ENCODE measurements at places on chromosomes 7 and 10.

GRCh38 chr10:46560381-46560780 is 3.9 kb upstream of the GPRIN2 start:
- DNase-seq: peak; percentile 9

DNA sequence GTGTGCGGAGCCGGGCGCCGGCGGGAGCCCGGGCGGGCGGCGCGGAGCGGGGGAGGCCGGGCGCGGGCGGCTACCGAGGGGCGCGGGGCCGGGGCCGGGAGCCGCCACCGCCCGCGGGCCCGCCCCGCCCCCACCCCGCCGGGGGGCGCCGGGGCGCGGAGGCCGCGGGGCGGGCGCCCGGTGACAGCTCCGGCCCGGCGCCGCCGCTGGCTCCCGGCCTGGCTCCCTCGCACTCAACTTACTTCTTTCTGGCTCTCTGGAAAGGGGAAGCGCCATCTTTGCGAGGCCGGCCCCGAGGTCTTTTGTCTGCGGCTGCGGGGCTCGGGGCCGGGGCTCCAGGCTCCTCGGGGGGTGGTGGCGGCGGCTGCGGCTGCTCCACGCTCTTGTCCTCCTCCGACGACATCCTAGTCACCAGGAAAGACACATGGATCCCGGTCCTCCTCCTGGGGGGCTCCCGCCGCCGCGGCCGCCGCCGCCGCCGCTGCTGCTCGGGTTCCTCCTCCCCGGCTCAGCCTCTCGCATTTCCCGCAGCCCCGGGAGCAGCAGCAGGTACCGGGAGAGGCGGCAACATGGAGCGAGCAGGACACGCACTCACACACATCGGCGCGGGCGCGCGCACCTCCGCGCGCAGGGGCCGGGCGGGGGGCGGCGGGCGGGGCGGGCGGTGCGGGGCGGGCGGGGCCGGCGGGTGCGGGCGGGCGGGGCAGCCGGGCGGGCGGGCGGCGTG is at the start of gene KMT2C:
Gene KMT2C, minus strand, starts transcription at position 620 of the 727 bp plus-strand sequence. Its CDS starts 217 bp downstream, at position 403.
- DNase-seq: no peak

DNA sequence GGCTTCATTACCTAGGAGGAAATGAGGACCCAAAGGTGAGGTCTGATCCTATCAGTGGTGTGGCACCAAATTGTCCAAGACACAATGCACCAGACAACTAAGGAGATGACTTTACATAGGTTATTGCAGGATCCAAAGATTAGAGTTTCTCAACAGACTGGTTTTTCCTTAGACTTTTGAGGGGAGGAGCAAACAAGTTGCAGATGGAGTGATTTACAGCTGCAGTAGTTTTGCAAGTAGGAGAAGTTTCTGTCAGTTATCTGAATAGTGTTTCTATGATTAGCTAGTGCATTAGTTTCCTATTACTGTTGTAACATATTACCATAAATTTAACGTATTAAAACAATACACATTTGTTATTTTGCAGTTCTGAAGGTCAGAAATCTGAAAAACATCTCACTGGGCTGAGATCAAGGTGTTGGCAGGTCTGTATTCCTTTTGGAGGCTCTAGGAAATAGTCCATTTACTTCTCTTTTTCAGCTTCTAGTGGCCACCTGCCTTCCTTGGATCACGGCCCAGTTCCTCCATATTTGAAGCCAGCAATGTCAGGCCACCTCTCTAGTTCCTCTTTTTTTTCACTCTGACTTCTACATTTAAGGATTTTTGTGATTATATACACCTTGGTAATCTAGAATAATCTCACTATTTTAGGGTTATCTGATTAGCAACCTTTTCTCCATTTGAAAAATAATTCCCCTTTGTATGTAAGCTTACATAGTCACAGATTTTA is 994.9 kb downstream of the REEP3 start:
- DNase-seq: no peak

- DNase-seq: no peak
Observed at GRCh38 chr10:115727129-115727528, 545.9 kb downstream of the GFRA1 start.

GRCh38 chr10:44352316-44353127 is 32.4 kb downstream of the CXCL12 start:
- no peak for DNase-seq

- DNase-seq: no peak
Observed at GRCh38 chr10:23060918-23061317, 34.5 kb upstream of the MSRB2 start.

- no peak for DNase-seq
Observed at GRCh38 chr7:40717242-40717641, 582.4 kb downstream of the SUGCT start.

DNA sequence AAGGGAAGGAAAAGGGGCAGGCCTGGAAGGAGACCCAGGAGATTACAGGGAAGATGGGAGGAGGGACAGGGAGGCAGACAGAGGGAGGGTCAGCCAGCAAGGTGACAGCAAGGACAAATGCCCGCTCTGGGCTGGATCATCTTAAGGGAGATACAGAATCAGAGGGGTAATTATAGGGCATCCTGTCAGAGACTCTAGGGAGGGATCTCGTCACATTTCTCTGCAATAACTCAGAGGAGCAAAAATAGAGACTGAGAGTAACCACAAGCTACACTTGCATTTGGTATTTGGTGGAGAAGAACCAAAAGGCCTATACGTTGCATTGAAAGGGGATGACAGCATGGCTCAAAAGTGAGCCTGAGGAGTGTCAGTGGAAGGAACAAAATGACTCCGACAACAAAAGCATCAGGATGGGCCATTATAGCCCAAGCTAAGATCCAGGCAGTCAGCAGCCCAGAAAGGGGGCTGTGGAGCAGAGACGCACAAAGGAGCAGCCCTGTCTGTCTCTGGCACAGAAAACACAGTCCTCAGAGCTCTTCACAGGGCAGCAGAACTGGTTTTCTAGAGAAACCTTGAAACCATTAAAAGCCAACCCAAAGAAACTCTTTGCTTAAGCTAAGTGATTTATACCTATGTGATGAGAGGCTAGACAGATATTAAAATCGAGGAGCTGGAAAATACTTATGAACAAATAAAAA is 430.2 kb upstream of the VSTM2A start:
- DNase-seq: no peak

- no peak for DNase-seq
Observed at GRCh38 chr7:156065400-156065799, 253.1 kb upstream of the SHH start.

- no peak for DNase-seq
Observed at GRCh38 chr7:38215115-38215514, 37.1 kb downstream of the STARD3NL start.

- no peak for DNase-seq
Observed at GRCh38 chr7:99292127-99292526, 19.5 kb downstream of the MYH16 start.

GRCh38 chr10:44462338-44462914 is 77.5 kb upstream of the CXCL12 start:
- no peak for DNase-seq

GRCh38 chr7:112802406-112802805 is 12.2 kb upstream of the TMEM168 start:
- DNase-seq: no peak

DNA sequence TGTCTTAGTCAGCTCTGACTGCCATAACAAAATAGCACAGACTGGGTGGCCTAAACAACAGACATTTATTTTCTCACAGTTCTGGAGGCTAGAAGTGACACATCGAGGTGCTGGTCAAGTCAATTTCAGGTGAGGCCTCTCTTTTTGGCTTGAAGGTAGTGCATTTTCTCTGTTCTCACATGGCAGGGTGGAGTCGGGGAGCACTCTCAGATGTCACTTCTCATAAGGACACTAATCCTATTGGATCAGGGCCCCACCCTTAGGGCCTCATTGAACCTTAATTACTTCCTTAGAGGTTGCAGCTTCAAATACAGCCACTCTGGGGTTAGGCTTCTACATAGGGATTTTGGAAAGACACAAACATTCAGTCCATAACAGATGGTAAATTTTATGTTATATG is 161.6 kb downstream of the PFKFB3 start:
- DNase-seq: no peak

- DNase-seq: peak; percentile 20
Observed at GRCh38 chr7:25124465-25125136, 459 bp downstream of the CYCS start.
